Upper lobe of right lung (tissue), 1 donor: ENCODE measurements at places on chromosomes 7 and 10. TPM values are rescaled to one million over a fixed set of nuclear protein-coding genes. Genes with fewer than 3 reads are reported as not detected.

DNA sequence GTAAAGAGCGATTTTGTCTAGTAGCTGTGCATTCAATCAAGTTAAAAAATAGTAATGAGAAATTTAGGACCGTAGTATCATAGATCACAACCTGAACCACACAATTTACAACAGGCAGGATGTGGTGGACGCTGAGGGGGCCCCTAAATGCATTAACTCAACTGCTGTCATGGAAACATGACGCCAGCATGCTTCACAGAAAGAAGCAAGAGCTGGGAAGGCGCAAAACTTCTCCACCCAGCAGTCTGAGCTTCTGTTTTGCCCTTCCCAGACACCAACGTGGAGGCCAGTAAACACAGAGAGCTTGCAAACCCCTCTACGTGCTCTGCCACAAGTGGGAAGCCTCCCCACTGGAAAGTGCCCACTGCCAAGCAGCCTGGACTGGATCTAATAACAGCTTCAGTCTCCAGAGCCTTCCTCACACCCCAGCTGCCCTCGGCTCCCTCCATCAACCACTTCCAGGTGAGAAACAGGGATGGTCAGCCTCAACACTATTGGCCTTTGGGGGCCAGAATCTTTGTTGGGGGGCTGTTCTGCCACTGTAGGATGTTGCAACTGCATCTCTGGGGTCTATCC lies 151.8 kb downstream of the SFMBT2 start:
- no peak overlapping the region for H3K27ac ChIP-seq
- no peak for DNase-seq
- H3K36me3 ChIP-seq: no peaks in the 10 kb centered on the region

DNA sequence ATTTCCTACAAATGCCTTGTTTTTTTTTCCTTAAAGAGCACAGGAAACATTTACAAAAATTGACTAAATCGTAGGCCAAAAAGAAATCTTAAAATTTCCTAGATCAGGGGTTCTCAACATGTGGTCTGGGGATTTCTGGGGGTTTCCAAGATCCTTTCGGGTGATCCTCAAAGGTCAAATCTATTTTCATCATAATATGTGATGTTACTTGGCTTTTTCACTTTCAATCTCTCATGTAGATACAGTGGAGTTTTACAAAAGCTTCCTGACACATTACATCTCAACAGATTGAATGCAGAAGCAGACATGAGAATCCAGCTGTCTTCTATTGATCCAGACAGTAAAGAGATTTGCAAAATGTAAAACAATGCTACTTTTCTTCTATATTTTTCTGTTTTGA lies 497.3 kb downstream of the INHBA start:
- no peak for DNase-seq
- no peaks in the 10 kb centered on the region for H3K4me1 ChIP-seq
- no peaks in the 10 kb centered on the region for H3K36me3 ChIP-seq
- H3K4me3 ChIP-seq: no peak overlapping the region

DNA sequence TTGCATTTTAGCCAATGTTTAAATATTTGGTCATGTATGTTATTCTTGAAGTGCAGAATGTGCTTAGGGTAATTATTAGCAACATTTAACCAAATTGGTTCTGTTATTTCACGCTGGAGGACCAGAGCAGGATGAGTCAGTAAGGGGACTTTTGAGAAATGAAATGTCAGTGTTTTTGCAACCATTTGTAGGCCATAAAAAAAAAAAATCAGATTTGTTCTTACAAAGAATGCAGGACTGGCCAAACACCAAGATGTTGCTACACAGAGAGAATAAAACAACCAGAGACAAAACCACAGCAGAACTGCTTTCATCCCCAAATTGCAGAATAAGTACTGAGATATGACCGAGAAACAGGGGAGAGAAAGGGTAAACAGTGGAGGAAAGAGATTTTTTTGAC lies 62.1 kb downstream of the TPST1 start:
- H3K36me3 ChIP-seq: no peaks in the 10 kb centered on the region
- H3K4me1 ChIP-seq: no peaks in the 10 kb centered on the region
- no peak for DNase-seq
- no peak overlapping the region for H3K27ac ChIP-seq
- no peak overlapping the region for H3K4me3 ChIP-seq

GRCh38 chr10:75099952-75100763 lies 11.3 kb upstream of the SAMD8 start:
- no peak overlapping the region for H3K4me3 ChIP-seq
- no peak overlapping the region for H3K27ac ChIP-seq
- no peaks in the 10 kb centered on the region for H3K36me3 ChIP-seq
- DNase-seq: peak; percentile 90
- H3K27me3 ChIP-seq: no peaks in the 10 kb centered on the region

Gene ASB10
- total RNA-seq: not detected

DNA sequence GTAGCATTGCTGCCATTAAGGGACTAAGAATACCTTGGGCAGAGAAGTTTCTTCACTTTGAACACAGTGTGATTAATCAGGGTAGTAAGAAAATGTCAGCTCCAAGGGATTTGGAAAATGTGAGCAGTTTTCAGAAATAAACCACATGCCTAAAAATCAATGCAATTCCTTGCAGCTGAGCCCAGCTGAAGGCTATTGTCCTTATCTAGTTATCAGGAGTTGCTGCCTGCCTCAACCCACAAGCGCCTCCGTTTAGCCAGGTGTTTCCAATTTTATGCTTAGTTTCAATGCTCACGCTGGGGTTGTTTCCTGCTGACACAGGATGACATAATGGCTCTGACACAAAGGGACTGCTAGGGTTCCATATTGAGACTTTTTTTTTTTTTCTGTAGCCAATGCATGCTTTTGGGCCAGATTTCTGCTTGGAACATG lies 132.3 kb upstream of the ANK3 start:
- H3K36me3 ChIP-seq: no peaks in the 10 kb centered on the region
- no peak overlapping the region for H3K27ac ChIP-seq
- H3K4me1 ChIP-seq: no peaks in the 10 kb centered on the region
- H3K4me3 ChIP-seq: no peak overlapping the region

Gene HELLS
- total RNA-seq: 3.3 TPM
